GOT3 (cell line): ENCODE measurements at places on chromosomes 4 and X.

DNA sequence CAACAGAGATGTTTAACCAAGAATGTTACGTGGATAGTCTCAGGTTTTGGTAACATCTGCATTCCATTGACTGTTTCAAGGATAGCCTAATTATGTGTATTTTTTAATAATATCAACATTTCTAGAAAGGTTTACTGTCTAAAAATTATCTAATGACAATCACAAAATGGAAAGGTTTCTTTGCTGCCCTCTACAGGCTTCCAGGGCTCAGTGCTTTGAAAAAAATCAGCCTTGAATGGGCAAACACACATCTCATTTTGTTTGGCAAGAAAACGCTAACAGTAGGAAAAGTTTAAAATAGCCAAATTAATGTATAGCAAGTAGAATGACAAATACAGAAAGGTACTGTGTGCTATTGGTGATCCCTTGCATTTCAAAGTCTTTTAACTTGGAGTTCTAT lies 223.4 kb upstream of the PRPS2 start:
- no peak for DNase-seq

GRCh38 chr4:73723023-73723422 lies 17.3 kb upstream of the CXCL8 start:
- DNase-seq = no peak

GRCh38 chr4:167906851-167907250 lies 185.5 kb upstream of the ANXA10 start:
- no peak for DNase-seq

DNA sequence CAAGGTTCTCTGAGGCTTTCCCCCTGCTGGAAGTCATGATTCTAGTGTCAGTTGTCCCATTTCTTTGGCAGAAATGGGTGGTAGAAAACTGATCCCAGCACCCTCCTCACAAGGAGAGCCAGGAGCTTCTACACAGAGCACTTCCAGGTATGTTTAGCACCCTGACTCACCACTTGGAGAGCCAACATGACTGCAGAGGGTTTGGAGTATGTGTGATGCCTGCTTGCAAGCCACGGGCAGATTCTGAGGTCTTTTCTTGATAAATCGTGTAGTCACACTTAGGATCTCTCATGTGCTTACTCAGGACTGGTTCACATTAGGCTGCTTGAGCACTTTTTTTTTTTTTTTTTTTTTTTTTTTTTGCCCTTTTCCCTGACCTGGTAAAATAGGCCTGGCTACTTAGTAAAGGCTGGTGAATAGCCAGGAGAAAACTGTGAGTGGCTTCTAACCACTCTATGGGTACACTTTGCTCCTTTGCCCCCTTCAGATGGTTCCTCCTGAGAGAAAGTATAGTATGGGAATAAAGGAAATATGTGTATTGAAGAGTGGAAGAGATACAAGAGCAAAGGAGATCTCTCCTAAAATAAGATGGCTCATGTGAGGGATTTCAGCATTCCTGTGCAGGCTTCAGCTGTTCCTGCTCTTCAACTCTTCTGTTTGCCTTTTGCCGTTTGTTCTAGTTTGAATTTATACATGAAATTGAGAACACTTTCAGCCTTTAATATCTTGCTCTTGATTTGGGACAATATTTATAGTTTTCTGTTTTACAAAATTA lies 103.6 kb downstream of the EMCN start:
- DNase-seq = no peak

DNA sequence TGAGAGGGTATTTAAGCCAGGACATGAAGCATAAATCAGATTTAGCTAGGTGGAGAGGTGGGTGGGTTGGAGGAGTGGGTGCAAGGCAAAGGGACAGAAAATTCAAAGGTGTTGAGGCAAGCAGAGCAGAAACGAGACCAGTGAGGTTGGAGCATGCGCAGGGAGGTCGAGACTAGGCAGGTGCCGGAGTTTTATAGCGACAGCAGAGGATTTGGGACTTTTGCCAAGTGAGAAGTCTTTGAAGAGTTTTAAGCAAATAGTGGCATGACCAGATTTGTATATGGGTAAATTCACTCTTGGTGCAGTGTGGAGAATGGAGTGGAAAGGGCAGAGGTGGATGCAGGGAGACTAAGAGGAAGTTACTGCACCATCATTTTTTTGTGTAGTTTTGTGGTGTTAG lies 107.0 kb upstream of the TLR2 start:
- DNase-seq = no peak

GRCh38 chr4:120730777-120731320 lies 191.7 kb downstream of the PRDM5 start:
- no peak for DNase-seq

DNA sequence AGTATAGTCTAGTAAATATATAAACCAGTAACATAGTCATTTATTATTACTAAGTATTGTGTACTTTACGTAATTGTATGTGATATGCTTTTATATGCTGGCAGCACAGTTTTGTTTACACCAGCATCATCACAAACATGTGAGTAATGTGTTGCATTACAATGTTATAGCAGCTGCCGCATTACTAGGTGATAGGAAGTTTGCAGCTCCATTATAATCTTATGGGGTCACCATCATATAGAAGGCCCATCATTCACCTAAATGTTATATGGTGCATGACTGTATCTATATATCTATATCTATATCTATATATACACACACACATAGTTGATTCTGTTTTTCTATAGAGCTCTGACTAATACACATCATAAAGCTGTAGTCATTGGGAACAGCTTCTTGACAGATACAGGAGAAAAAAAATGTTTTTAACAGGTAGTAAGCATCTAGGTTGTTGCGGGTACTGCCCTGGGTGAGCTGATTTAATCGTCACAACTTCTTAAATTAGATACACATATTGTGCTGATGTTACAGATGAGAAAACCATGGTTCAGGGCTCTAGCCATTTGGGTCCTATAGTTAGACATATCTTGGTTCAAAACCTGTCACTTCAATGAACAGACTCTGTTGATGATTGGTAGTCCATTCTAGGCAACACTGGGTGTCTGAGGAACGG lies 77.9 kb downstream of the CLNK start:
- DNase-seq = no peak

DNA sequence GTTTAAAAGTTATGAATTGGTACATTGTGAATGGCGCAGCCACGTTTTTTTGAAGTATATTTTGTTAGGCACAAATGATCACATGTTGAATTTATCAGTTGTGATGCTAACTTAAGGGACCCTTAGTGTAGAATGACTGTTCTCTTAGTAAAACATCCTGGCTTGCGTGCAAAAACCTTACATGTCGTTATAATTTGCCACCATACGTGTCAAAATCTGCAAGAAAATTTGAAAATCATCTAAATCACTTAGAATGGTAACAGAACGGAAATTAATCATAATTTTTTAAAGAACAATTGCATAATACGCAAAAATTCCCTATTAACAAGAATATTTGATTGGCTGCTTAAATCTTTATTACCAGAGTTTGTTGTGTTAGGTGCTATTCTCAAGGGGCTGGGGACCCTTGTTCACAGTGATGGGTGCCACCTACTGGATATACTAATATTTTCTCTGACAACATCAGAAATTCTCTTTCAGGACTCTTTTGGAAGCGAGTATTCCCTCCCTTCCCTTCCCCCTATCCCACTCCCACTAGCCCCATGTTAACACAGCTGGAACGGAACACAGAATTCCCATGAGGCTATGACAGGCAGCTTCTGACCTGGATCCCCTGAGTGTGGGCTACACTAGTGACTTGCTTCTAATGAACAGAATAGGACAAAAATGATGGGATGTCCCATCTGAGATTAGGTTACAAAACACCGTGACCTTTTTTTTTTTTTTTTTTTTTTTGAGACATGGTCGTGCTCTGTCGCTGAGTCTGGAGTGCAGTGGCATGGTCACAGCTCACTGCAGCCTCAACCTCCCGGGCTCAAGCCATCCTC lies 71.8 kb downstream of the SUPT20HL2 start:
- DNase-seq = no peak

- DNase-seq = no peak
Measured at GRCh38 chr4:66769441-66769840, 775.9 kb downstream of the CENPC start.

GRCh38 chr4:74874753-74875367 lies 58.1 kb upstream of the PARM1 start:
- DNase-seq = no peak

GRCh38 chrX:72477781-72478181 lies 94.9 kb downstream of the HDAC8 start:
- DNase-seq = no peak

- no peak for DNase-seq
Measured at GRCh38 chr4:84403656-84404055, 95.4 kb downstream of the NKX6-1 start.

- DNase-seq = no peak
Measured at GRCh38 chr4:81562093-81562492, 90.4 kb upstream of the RASGEF1B start.

DNA sequence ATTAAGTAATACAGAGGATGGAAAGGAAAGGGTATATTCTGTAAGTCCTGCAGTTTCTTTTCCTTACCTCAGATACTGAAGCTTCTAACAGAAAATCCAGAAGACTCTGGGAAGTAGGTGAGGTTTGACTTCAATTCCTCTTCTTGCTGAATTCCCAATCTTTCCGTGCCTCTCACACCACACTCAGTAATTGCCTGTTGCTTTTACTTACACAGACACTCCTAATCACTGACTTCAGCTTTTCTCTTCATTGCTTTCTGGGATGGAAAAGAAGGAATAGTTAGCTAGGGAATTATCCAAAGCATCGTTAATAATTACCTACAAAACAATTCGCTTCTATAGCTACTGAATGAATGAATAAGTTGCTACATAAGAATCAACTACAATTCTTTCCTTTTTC lies 163.6 kb downstream of the FBXO8 start:
- DNase-seq = no peak
